ENCODE measurements at places on chromosomes 1 and 21.

- DNase-seq: no peak
These were observed 50.5 kb upstream of the EPS8L3 start for GRCh38 chr1:109814223-109814622.

DNA sequence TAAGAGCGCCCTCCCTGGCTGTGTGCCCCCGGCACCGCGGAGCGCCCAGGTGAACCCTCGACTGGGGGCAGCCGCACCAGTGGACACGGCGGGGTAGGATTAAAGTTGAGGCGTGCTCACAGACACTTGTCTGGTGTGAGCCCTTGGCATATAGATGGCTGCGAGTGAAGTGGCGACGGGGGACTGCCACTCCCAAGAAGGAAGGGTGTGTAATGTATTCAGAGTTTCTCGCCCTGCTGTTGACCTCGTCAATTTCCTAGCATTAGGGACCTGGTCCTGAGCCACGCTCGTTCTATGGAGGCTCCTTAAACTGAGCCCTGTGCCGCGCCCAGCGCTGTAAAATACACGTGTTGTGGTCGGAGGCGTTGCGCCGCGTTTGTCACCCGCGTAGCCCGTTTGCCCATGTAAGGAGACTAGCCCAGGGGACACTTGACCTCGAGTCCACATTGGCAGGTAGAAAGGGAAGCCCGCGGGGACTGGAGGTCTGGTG lies 554 bp downstream of the EVA1C start:
- DNase-seq: peak; percentile 32

DNA sequence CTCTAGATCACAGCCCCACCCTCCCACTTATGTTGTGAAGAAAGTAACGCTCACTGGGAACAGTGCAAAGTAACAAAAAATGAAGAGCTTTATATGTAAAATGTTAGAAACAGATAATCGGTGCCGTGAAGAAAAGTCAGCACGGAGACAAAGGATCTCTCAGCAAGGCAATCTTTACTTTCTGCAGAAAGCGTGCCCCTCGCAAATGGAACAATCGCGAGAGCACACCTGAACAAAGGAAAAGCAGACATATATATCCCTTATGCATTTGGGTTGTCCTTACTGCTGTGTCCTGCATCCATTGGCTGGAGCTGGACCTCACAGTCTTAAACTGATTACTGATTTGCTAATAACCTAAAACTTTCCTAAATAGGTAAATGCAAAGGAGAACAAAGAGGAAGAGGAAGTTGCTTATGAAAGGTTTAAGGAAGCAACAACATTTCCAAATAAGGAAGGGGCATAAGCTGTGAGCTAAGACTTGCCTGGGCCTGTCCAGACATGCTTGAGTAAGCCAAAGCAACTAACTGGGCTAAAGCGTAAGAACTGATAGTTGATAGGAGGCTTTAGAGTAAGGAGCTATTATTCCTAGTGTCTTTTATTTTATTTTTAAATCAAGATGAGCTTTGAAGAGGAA lies 89.7 kb downstream of the GTF2B start:
- no peak for DNase-seq

DNA sequence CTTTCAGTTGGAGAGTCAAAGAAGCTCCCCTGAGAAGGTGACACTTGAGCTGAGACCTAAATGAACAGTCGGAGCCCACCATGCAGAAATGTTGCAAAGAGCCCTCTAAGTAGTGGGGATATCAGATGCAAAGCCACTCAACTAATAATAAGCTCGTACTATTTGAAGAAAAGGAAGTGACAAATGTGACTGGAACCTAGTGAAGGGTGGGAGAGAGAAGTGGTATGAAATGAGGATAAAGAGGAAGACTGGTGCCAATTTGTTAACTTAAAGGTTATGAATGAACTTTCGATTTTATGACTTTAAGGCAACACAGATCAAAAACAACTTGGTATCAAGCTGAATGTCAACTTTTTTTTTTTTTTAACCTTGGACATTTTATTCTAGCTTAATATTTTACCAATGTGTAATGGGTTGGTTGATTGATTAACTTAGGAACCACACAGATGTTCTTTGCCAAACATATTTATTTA lies 14.7 kb downstream of the LYPLAL1 start:
- DNase-seq: no peak

DNA sequence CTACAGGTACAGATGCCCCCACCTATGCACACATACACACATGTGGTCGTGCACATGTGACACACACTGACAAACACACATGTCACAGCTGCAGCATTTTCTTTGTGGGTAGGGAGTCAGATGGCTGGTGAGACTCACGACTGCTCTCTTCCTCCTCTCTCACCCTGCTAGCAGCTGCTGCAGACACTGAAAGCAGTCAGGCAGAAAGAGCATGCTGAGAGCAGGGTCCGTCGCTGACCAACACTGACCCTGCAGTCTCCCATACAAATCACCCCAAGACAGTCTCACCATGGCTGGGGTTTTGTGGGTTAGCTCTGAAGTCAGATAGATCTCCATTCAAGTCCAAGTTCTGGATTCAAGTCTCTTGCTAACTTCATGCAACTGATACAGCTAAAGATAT lies 188.3 kb downstream of the ASTN1 start:
- DNase-seq: no peak

DNA sequence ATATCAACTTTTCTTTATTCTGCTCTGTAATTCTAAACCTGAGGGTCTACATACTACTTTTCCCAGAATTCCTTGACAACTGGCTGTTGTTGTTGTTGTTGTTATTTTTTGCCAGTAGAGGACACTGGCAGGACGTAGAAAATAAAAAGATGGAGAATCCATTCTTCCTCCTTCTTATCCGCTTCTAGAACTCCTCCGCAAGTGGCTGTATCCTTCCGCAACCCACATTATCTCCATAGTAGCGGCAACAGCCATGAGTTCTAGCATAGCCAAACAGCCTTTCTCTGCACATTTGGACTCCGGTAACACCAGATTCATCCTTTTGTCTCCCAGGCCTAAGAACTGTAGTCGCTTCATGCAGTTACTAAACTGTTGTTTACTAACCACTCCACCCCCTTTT lies 91.1 kb upstream of the CACHD1 start:
- DNase-seq: no peak
